ENCODE measurements at places on chromosomes 5 and 9.

- DNase-seq = no peak
These were observed 25.6 kb upstream of the SMC2 start for GRCh38 chr9:104068546-104068945.

DNA sequence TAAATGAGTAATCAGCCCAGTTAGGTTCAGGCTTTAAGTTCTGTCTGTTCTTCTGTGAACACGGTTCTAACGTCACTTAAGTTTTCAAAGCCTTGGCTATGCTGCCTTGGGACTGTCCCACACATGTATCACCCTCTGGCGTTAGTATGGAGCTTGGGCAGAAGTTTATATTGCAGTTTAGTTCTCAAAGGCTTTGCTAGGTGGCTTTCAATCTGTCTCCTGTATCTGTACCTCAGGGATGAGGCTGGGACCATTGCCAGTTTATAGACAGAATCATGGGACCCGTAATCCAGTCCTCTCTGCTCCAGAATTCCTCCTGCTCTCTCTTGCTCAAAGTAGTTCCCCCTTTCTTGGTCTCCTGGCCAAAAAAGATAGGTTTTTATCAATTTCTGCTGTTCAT, 12.1 kb downstream of the C9orf40 start:
- no peak for DNase-seq

DNA sequence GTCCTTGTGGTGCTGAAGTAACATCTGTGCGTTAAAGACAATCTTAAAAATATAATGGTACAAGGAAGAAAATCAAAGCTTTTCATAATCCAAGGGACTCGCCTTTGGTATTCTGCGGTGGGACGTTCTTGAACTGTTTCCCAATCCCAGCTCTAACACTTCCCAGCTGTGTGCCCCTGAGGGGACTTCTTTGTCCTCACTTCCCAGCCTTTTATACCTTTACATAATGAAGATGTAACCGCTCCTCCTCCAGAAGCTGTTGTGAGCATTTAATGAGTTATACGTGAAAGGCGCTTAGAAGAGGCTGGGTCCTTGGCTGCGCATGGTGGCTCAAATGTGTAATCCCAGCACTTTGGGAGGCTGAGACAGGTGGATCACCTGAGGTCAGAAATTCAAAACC, 16.9 kb downstream of the STK10 start:
- DNase-seq = no peak

GRCh38 chr5:33937707-33938506, 1.7 kb downstream of the RXFP3 start:
- no peak for DNase-seq

- DNase-seq = no peak
These were observed 267.0 kb downstream of the CETN3 start for GRCh38 chr5:90142541-90142940.

Data from Panc1 (cell line).